ENCODE measurements at places on chromosomes 3 and 15. TPM values are rescaled to one million over a fixed set of nuclear protein-coding genes. Genes with fewer than 3 reads are reported as not detected.
A peak's percentile ranks its signal among the peaks of the same experiment; 100 is the strongest.

GRCh38 chr15:40844696-40845030, 815 bp downstream of the SPINT1 start:
- peak; percentile 81 for DNase-seq

- no peak for DNase-seq
These were observed 30.5 kb upstream of the NOX5 start for GRCh38 chr15:68983961-68984481.

The ITPKA gene
- 0.28 TPM for total RNA-seq

DNA sequence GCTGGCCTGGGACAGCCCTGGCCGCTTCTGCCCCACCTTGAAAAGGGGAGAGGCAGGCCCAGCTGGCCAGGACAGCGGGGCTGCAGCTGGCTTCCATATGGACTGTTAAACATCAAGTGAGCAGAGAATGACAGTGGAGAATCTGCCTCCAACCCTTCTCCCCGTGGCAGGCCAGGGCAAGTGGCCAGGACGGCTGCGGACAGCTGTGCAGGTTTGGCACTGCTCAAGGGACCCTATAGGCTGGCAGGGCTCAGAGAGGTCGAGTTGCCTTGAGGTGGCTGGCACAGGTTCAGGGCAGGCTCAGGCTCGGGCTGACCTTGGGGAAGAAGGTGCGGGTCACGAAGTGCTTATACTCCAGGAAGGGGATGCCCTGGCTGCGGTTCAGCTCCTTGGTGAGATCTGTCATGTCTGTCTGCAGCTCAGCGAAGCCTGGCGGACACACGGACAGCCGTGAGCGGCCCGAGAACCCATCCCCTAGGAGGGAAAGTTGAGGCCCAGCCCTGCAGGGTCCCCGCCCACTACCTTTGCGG, 24.3 kb downstream of the H1-8 start:
- no peak for DNase-seq

The TOMM70 gene
- 43.6 TPM for total RNA-seq

- DNase-seq, result no peak
These were observed 305.1 kb downstream of the LSAMP start for GRCh38 chr3:116140100-116140689.

The HIGD2B gene
- not detected for total RNA-seq

DNA sequence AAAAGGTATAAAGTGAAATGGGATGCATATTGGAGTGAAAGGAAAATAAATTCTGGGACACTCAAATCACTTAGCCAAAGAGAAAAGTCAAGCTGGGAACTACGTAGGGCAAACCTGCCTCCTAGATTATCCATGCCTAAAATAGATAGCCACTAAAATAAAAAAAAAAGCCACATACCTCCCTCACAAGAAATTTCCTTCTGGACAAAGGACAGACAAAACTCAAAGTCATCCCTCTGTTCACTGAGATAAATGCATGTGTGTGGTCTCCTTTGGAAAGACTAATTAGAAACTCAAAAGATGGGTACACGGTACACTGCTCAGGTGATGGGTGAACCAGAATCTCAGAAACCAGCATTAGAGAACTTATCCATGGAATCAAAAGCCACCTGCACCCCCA, 65.2 kb upstream of the MME start:
- DNase-seq, result no peak

GRCh38 chr3:61132062-61132461, 119.2 kb downstream of the FHIT start:
- DNase-seq, result no peak

GRCh38 chr15:48333540-48333939, 2.3 kb downstream of the DUT start:
- no peak for DNase-seq

- DNase-seq, result no peak
These were observed 513.9 kb upstream of the CADM2 start for GRCh38 chr3:84444726-84445521.

The RARRES1 gene
- total RNA-seq, result 0.58 TPM

GRCh38 chr3:169871129-169871886, 1.6 kb upstream of the LRRC31 start:
- no peak for DNase-seq

DNA sequence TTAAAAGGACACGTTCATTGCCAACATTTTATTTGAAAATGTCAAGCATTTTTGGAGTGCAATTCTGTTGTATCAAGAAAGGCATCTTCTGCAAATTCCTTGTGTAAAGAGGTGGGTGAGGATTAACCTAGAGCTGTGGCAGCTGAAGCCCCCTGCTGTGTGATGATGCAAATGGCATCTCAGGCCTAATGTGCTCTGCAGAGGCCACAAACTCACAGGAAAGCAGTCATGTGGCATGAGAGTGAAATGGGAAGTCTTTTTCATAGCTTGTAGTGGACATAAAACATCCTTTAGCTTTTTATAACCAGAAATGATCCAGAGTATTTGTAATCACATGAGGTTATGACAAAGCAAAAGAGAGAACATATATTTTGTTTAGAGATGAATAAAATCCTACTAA, 6.4 kb downstream of the CADM2 start:
- peak; percentile 91 for DNase-seq

DNA sequence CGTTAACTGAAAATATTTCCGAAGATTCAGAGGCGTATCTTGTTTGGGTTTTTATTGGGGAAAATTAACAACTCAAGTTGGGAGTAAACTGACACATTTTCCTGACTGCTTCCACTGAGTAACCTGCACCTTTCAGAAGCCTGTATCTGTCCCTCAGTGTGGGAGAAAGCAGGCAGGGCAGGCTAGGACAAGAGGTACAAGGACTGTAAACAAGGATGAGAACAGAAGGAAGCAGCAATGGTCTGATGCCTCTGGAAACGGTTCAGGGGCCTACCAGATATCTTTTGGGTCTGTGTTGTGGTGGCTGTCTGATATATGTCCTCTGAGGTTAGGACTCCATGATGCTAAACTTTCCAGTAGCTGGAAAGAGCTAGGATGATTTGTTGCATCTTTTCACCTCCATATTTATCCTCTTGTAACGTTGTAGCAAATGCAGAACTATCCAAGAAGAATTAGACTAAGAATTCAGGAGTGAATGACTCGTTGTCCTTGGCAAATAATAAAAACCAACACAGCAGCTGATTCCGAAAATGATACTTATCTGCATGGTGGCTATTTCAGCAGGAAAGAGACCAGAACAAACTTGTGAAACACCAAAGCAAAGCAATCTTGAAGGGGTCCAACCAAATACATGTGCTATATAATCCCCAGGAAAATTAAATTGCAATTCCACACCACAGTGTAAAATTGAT, 195.9 kb upstream of the ICE2 start:
- no peak for DNase-seq

DNA sequence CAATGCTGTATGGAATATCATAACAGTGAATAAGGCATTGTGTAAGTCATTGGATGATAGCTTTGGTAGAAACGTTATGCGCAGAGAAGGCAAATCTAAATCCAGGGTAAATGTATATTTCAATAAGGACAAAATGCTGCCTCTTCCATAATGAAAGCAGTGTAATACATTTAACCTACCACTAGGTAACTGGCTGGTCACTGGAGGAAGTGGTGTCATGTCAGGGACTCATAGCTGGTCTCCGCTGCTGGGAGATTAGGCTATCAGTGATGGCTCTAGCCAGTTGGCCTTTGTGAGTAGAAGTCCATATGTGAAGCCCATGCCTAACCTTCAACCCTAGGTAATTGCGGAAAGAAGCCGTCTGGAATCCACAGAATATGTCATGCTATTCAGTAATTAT, 140.9 kb downstream of the NLGN1 start:
- peak; percentile 56 for DNase-seq
